ENCODE measurements at places on chromosomes 6 and 20.

- no peak for DNase-seq
Measured at GRCh38 chr6:24825130-24825630, 26.5 kb upstream of the ARMH2 start.

DNA sequence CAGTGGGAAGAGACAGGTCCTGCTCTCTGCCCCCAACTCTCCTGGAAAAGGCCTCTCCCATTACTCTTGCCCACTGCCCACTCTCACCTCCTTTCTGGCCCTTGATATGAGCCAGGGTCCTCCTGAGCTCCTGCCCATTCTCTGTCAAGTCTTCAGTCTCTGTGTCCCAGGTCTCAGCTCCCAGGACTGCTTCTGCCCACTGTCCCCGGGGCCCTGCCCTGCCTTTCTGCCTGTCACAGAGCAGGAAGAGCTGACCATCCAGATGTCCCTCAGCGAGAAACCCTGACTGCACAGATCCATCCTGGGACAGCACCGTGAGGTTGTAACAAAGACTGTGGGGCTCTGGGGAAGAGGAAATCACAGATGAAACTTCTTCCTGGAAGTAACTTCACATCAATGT lies 22.2 kb downstream of the HLA-F start:
- no peak for DNase-seq

GRCh38 chr6:142819603-142820337 lies 125.2 kb downstream of the HIVEP2 start:
- peak; percentile 34 for DNase-seq

GRCh38 chr6:82185948-82186535 lies 61.5 kb downstream of the IBTK start:
- no peak for DNase-seq

DNA sequence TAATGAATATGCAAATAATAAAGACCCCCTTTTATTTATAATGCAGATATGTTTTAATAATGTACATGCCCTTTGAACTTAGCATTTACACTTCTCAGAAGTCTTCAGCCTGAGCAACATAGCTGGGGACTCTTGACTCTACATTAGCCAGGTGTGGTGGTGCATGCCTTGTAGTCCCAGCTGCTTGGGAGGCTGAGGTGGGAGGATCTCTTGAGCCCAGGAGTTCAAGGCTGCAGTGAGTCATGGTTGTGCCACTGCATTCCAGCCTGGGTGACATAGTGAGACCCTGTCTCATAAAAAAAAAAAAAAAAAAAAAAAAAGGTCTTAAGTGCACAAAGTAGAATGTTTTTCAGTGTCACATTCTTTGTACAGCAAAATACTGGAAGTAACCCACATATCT lies 17.3 kb upstream of the MAPK13 start:
- no peak for DNase-seq

DNA sequence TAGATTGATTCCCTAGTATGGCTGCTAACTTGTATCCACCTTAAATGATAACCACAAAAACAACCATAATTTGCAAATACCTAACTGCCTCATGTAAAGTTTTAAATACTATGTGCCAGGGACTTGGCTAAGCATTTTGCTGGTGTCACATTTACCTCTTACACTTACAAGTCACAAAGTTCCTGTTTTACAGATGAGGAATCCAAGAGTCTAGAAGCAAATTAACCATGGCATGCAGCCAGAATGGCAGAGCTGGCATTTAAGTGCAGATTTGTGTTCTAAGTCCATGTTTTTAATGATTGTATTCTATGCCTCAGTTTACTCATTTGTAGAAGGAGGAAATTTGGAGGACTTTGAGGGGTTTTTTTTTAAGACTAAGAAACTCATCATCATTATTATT lies 696.7 kb downstream of the PTPRT start:
- DNase-seq = no peak

DNA sequence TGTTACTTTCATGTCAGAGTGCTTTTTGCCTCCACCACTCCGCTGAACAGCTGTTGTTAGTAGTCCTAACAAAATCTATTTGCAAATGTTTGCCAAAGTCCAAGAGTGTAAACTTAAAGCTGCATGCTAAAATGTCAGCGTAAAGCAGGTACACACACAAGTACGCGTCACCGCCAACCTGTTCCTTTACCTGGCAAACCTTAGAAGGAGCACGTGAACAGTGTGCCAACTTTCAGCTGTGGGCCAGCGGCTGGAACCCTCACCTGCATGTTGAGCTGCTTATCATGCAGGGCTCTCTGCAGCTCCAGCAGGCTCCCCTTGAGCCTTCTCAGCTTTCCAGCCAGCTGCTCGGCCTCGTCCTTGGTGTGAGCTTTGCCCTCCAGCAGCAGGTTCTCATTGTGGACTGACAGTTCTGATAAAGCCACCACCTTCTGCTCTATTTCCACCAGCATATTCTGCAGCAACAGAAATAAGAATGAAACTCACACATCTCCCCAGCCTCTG lies 359.3 kb downstream of the SYNE1 start:
- DNase-seq = no peak

DNA sequence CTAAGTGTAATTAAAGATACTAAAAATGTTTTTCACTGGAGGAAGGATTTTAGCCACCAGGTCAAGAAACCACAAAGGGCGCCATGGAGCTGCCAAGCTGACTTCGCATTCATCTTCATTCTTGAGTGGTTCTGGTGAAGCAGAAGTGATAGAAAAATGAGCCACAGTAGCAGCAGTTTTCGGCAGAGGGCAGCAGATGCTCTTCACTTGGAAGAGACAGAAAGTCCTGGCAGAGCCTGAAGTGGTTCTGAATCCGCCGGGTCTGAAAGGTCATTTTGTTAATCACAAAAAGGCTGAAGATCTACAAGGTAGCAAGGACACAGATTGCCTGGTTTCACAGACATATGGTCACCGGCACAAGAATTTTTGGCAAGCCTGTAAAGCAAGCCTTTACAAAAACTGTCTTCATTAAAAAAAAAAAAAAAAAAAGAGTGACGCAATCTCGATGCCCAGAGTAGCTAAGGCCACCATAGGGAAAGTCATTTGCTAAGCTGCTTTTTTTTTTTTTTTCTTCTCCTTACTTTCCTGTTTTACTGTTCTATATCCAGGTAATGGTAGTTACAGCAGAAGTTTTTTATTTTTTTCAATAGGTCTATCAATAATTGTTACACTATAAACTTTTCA lies 345.1 kb upstream of the AGPAT4 start:
- no peak for DNase-seq

DNA sequence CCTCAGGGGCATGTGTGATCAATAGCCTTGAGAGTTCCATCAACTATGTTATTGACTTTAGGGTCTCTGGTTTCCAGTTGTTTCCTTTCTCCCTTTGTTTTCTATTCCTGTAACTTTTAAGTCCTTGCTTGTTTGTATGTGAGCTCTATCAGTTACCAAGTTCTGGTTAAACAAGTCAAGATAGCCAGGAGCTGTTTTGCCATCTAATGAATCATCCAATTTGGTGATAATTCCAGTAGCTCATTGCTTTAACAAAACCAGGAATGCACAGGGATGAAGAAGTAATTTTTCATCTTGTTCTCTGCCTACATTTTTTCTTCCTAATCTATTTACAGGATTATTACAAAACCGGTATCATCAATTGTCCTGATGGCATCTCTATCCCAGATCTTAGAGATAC lies 36.5 kb downstream of the KCTD20 start:
- no peak for DNase-seq

GRCh38 chr6:84524636-84525035 lies 239.8 kb downstream of the TBX18 start:
- DNase-seq = no peak

DNA sequence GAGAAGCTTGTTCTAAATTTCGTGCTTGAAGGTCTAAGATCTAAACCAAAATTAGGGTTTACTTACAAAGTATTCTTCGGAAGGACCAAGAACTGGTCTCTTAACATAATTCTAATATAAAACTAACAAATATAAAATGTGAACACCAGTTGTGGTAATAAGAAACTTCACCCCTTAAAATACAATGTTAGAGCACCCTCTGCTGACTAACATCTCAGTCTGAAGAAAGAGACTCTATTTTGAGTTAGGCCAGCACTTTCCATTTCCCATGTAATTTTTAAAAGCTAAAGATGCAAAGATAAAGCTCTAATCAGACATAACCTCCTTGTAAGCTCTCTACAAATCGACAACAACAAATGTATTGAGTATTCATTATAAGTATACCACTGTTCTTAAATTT lies 24.6 kb downstream of the ATG5 start:
- no peak for DNase-seq

DNA sequence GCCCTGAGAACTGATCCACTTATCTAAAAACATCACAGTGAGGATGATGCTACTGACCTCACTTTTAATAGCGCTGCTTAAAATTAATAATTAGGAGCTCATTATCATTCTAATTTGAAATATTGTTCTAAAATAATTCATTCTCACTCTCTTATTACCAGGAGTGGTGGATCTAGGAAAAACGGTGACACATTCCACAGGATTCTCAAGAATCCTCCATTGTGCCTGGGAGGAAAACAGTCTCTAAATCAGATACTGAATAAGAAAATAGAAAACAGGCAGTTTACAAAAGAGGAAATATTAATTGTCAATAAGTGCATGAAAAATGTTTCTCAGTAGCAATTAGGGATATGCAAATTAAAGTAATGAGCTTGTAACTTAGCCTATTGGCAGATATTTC lies 187.4 kb downstream of the TENT5A start:
- no peak for DNase-seq

GRCh38 chr6:100166956-100167355 lies 172.9 kb upstream of the MCHR2 start:
- DNase-seq = no peak

GRCh38 chr6:5471637-5472398 lies 210.5 kb downstream of the FARS2 start:
- DNase-seq = no peak

DNA sequence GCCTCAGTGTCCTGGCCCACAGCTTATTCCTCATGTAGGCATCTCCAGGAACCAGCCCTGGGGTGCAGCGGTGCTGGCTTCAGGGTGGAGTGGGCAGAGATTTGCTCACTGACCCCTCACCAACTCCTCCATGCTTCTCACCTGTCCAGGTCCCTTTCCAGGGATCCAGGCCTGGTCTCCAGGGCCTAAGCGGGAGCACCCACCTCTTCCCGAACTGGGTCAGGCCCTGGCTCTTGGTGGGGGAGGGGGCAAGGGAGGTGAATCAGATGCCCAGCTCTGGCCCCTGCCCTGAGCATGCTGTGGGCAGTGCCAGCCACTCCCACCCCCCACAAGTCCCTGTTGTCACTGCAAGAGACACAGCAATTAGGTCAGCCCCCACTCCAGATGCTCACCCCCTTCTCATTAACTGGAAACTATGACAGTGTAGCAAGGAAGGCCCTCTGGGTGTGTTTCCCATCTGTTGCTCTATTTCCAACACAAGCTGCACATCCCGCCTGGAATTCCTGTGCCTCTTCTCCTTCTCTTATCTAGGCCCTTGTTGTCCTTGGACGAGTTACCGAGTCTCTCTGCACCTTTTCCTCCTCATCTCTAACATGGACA lies 37.0 kb downstream of the MDFI start:
- DNase-seq = no peak

DNA sequence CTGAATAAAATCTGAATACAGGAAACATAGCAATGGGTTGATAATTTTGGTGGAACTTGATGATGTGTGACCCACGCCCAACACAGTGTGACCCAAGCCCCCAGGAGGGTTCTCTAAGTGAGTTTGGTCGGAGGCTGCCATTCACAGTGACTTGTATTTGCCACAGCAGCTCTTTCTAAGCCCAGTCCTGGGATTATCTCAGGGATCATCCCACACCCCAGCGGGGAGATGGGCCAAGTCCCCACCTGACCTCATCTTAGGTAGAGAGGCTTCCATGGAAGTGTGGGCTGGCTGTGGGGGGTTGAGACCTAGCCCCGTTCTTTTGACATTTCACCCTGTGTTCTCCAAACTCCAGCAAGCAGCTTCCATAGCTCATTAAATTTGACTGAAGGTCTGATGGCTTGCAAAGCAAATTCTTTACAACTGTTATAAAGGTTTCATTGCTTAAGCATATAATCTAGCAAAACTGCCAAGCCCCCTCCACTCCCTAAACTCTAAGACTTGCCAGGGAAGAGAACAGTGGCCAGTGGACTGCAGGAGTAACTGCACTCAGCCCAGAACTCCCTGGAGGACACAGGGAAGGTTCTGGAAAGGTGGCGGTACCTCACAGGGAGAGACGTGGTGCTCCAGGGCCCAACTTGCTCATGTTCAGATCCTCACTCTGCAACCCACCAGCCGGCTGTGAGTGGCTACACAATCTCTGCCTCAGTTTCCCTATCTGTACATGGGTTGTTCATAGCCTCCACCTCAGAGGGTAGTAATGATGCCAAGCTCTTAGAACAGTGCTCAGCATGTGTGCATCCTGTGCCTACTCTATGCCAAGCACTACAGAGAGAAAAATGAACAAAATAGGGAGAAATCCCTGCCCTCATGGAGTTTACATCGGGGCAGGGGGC lies 1.0 kb upstream of the PCK1 start:
- DNase-seq = no peak

DNA sequence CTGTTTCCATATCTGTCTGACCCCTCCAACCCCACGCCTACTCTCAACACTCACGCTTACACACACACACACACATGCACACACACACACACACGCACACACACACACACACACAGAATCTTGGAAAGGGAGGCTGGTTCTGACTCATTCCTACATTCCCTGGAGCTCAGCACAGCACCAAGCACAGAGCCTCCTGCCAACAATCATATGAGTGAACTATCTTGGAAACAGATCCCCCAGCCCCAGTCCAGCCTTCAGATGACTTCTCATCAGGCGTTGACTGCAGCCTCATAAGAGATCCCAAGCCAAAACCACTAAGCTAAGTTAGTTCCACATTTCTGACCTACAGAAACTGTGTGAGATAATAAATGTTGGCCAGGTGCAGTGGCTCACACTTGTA lies 14.1 kb upstream of the HCK start:
- DNase-seq = no peak

DNA sequence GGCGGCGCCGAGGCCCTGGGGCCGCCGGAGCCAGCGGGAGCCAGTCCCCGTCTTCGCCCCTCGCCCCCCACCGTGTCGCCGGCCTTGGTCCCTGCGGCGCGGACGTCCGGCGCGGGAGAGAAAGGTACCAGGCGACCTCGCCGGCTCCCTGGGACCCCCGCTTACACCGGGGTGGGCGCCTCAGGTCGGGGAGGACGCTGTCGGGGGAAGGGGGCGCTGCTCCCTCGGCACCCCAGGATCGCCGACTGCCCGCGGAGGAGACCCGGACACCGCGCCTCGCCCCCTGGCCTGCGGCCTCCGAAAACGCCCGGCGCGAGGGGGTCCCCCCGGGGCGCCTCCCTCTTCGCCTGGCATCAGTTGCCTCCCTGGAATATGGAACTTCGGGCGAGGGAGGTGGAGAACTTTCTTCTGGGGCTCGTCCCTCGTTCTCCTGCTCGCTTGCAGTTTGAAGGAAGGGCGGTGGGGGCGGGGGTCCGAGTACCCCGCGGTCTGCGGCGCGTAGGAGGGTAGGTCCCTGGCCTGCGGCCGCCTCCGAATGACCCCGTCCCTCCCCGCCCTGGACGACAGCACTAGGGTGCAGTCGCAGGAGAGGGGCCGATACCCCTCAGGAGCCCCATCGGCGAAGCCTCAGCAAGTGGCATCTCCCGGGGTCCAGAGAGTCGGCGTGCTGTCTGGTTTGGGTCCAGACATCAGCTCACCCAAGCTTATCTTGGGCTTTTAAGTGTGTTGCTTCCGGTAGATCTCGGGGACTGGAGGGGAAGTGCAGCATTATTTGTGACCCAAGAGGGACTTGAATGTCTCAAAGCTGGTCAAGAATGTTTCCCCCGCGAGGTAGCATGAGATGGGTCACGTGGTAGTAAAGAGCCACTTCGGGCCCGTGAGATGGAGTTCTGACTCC lies 549 bp downstream of the ANKRD6 start:
- DNase-seq = no peak

- DNase-seq = peak; percentile 81
Measured at GRCh38 chr20:58209652-58210397, 18.6 kb downstream of the ANKRD60 start.

- DNase-seq = no peak
Measured at GRCh38 chr6:169913096-169913638, 161.7 kb downstream of the ERMARD start.

Measured in stimulated activated CD4-positive, alpha-beta T cell treated with anti-CD3 and anti-CD28 coated beads, Interleukin-12 subunit alpha, Interleukin-12 subunit beta, amount 100 ng/mL, for 48 hours (primary cell).